ENCODE measurements at places on chromosomes 1 and 21.

- no peak for DNase-seq
Observed at GRCh38 chr1:110070671-110071242, at the start of gene ALX3. TSS of gene ALX3 (minus strand) at chr1:110070672. CDS start at chr1:110070612, 60 bp downstream.

DNA sequence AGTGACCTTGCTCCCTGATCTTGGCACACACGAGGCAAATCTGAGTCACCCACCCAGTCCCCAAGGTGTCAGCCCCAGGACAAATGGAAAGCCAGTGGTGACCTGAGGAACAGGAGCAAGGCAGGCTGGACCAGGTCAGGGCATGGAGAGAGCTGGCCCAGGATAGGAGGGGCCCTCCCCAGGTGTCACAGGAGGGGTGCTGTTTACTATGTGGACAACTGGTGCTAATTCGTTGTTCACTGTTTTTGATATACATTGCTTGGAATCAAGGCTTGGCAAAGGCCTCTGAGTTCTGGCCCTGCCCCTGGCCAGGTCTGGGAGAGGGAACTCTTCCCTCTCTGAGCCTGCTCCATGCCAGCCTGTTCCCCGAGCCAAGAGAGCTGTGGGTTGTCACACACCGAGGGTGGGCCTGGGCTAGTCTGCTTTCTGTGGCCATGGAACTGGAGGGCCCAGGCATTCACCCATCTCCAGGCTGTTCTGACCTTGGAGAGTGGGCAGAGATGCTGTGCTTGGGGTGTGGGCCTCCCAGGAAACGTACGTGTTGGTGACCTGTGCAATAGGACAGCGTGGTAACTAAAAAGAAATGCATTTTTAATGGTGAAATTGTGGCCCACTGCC, 41.8 kb downstream of the CRYAA start:
- no peak for DNase-seq

- DNase-seq, result no peak
Observed at GRCh38 chr1:156677616-156678596, 699 bp upstream of the NES start.

- no peak for DNase-seq
Observed at GRCh38 chr1:220970311-220970710, 91.1 kb downstream of the HLX start.

- DNase-seq, result no peak
Observed at GRCh38 chr1:33459691-33460090, 12.8 kb upstream of the ZSCAN20 start.

DNA sequence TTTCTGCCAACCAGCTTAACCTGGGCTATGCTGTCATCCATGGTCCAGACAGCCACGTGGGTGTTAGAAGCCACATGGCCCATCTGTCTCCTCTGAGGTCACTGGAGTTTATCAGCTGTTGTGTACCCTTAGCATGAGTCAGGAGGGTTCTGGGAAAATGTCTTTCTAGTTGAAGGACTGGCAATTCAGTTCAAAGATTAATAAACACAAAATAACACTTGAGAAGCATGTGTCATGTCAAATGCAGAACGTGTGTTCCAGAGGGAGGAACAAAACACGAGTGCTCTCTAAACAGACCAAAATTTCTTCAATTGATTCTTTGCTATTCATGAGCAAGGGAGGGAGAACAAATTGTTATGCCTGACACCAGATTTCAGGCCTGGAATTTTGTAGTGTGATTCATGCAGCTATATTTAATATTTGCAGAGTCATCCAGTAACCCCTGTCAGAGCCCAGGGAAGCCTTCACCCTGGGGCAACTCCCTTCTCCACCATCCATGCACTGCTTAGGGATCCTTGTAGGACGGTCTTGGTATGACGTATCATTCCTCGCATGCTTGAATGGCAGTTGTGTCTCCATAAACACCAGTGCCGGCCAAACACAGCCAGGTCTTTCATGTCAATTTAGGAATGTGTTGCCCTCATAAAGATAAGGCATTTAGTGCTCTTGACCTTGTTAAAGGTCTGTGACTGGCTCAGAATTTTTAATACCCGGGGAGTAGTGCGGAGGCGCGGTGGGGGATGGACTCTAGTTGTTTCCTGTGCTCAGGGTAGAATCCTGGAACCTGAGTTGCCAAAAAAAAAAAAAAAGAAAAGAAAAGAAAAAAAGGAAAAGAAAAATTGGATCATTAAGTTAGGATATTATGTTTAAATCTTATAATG, 27.7 kb upstream of the DYRK1A start:
- no peak for DNase-seq

GRCh38 chr1:244084763-244085162, 33.7 kb downstream of the ZBTB18 start:
- DNase-seq, result no peak

GRCh38 chr1:86775395-86775794, 71.0 kb downstream of the SH3GLB1 start:
- no peak for DNase-seq

- no peak for DNase-seq
Observed at GRCh38 chr1:167514288-167514687, 4.0 kb downstream of the CD247 start.

DNA sequence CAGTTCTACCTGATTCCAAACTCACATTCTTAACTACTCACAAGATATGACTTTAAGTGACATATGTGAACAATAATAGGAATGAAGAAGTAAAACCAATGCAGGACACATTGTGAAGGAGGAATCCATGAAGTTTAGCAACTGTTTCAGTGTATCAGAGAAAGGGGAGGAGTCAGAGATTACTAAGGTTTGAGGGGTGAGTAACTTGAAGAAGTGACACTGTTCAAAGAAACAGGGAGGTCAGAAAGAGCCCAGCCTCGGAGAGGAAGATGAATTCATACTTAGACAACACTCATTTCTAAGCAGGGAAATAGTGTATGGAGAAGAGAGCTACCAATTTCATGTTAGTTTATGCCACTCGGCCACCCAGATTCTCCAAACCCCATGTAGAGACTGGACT, 28.2 kb upstream of the RPF1 start:
- DNase-seq, result no peak

- no peak for DNase-seq
Observed at GRCh38 chr1:84856726-84857270, 36.2 kb downstream of the LPAR3 start.

- DNase-seq, result no peak
Observed at GRCh38 chr1:21607549-21608529, 61.3 kb downstream of the RAP1GAP start.

DNA sequence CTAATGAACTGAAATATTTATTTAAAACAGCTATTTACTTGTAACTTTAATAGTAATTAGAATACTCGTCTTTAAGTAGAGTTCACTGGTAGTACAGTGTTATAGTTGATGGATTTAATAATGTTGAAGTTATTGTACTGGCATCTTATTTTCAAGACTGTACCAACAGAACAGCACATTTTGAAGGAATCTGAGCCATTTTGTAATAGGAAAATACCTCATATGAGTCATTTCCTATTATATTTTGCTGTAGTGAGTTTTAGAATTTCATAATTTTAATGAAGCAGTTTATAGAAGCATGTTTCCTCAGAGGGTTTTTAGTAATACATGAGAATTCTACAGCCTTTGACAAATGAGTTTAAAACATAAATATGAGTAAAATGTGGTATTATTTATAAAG, 258.3 kb downstream of the OLFM3 start:
- DNase-seq, result no peak

DNA sequence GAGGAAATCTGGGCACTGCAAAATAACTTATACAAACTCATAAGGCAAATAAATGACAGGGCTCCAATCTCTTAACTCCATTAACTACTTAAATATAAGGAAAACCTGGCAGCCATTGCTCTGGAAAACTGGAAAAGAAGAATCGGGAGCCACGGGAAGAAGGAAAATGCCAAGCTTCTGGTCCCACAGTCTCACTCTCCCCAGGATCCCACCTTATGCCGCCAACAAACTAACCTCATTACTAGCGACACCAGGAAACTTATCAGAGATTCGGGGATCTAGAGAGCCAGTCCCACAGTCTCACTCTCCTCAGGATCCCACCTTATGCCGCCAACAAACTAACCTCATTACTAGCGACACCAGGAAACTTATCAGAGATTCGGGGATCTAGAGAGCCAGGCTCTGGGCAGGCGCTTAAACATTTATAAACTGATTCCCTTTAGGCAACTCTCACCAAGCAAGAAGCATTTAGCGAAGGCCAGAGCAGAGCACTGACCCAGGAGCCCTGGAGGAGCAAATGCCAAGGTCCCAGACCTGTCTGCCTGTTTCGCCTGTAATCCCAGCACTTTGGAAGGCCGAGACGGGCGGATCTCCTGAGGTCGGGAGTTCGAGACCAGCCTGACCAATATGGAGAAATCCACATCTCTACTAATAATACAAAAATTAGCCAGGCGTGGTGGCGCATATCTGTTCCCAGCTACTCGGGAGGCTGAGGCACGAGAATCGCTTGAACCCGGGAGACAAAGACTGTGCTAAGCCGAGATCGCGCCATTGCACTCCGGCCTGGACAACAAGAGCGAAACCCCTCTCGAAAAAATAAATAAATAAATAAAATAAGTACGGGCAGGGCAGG, 720 bp downstream of the PSMB2 start:
- DNase-seq, result no peak

GRCh38 chr1:182415789-182416188, 15.3 kb upstream of the TEDDM1 start:
- no peak for DNase-seq

DNA sequence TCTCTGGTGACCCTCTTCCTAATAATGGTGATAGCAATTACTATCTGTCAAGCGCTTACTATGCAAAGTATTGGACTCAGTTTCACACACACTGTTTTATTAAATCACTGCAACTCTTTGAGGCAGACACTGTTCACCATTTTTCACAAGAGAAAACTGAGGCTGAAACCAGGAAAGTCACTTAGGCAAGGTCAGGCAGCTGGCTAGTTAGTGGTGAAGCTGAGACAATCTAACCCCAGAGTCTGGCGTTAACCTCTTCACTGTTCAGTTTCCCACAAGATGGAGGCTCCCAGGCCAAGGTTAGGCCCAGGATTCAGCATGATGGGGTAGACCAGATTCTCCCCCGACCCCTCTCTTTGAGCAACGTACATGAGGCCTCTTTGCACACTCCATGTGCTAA, 4.8 kb upstream of the GJA8 start:
- DNase-seq, result no peak
